ENCODE measurements at places on chromosomes 4 and X.

DNA sequence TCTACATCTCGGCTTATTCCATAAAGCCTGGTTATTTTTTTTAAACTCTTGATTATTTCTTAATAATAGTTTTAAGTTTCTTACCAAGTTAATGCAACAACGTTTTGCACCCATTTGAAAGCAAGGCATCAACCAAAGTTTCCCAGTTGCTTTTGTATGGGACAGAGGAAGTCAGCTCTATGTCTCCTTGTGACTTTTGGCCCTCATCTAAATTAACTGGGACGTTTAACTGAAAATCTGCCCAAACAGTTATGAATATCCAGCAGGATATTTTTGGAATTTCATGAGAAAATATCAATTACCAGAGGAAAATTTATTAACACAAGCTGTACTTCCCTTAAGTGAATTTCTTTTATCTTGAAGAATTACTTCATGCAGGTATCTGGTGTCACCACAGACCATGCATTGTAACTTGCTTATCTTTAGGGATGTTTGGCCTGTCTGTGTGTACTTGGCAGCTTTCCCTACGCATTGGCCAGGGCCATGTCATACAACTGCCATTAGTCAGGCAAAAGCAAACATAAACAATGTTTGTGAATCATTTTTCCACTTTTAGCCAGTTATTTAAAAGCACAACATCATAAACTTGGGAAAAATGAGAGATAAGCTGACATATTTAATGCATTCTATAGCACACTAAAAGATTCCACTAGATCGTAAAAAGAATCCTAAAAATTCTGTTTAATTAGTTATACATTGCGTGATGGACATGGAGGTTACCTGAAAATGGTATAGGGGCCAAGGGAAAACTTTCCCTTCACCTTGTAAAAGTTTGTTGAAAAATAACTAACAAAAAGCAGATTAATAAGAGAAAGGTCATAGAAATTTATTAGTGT lies 101.4 kb upstream of the PDE5A start:
- no peak for DNase-seq

- DNase-seq = no peak
These were observed 108.5 kb downstream of the PHKA2 start for GRCh38 chrX:18875256-18875878.

- DNase-seq = no peak
These were observed 824.7 kb upstream of the TENM3 start for GRCh38 chr4:181418496-181418895.

DNA sequence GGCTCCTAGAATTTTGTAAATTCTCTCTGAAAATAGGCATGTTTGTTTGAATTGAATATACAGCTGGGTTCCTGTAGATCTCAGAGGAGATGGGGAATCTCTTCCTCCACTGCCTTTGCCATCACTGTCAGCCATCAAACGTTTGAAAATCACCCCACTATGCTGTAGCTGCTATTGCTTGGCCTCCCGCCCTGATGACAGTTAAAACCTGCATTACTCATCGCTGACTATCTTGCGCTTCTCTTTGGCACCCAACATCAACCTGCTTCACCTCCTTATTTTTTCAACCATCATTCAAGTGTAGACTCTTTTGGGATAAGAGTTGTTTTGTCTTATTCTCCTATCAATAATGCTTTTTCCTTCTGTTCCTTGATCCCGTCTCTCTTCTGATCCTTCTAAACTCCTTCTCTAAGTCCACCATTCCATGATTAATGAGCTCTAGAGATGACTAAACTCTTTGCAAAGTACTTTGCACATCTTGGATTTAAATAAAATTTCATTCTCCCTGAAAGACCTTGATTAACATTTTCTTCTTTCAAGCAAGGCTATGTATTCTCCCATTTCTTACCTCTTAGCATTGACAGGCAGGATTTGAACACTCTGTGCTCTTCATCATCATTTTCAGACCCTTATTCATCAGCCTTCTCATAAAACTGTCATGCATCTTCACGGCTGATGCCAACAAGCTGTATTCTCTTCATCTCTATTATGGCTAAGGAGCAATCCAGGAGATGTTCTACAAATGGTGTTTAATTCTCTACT lies 133.0 kb downstream of the SNCA start:
- DNase-seq = no peak

DNA sequence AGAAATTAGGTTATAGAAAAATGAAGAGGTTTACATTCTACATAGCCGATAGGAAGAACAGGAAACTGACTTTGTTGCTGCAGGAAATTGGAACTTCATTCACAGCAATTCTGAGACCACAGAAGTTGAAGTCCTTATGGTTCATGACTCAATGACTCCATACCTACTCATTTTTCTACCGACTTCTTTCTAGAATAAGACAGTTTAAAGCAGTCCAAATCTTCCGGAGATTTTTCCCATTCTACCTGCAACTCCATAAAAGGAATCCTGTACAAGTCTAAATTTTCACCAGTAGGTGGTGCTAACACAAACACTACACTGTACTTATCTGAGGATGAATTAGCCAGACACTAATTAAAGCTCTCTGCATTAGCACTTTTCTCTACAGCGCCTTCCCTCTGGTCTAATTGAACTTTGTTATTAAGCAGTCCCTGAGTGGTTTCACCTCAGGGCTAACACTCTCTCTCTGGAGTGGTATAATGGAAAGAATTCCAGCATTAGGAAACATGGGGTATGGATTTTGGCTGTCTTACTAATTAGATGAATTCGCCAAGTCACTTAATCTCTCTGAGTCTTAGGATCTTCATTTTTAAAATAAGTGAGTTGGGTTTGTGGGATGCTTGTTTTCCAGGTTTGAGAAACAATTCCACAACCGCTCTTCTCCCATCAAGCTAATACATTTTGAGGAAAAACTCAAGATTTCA lies 167.9 kb downstream of the SMIM20 start:
- no peak for DNase-seq

- DNase-seq = no peak
These were observed 197.2 kb downstream of the GRXCR1 start for GRCh38 chr4:43089730-43090129.

GRCh38 chr4:169940460-169940859 lies 85.7 kb downstream of the MFAP3L start:
- no peak for DNase-seq

GRCh38 chr4:149884529-149885181 lies 69.0 kb upstream of the IQCM start:
- no peak for DNase-seq

GRCh38 chr4:5206016-5206790 lies 154.9 kb downstream of the STK32B start:
- DNase-seq = no peak

- no peak for DNase-seq
These were observed 17.4 kb downstream of the GABRA4 start for GRCh38 chr4:46975812-46976553.

Data from activated naive CD8-positive, alpha-beta T cell treated with anti-CD3 and anti-CD28 coated beads for 36 hours (primary cell).